Right ventricle myocardium inferior (tissue), 1 donor: ENCODE measurements at places on chromosomes 16 and 17. TPM values are rescaled to one million over a fixed set of nuclear protein-coding genes. Genes with fewer than 3 reads are reported as not detected.
A peak's percentile ranks its signal among the peaks of the same experiment; 100 is the strongest.

The OTOA gene
- not detected for total RNA-seq

GRCh38 chr17:7328840-7329373 is at the start of gene NEURL4:
NEURL4 (minus strand) TSS chr17:7329335; CDS start chr17:7329312, 23 bp downstream.
- DNase-seq, result no peak

DNA sequence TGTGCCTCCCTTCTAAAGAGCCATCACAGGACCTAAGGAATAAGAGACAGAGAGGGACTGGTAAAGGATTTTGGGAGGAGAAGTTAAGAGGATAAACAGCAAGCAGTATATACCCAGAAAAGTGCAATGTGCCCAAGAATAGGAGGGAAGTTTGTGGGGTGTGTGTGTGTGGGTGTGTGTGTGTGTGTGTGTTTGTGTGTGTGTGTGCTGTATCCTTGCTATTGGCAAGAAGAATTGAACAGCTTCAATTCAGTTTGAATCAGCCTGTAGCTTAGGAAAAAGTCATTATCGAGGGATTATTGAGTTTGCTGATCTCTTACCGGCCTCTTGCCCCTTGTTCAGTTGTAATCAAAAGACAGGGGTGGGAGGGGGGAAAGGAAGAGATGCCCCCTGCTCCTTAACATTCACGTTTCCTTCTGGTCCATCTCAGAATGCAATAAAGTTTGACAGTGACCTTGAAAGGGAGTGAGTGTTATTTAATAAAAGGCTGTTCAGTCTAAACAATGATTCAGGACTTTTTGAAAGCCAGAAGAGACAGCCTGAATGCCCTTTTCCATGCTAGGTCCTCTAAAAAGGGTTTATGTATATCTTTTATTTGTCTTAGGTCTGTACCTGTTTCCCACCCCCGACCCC is 23.9 kb upstream of the MAPT start:
- no peak for DNase-seq

- DNase-seq, result no peak
Observed at GRCh38 chr17:13594762-13595598, 6.7 kb downstream of the HS3ST3A1 start.

- no peak for DNase-seq
Observed at GRCh38 chr16:88337021-88337420, 45.7 kb upstream of the ZNF469 start.

GRCh38 chr17:9022573-9023391 is 1.5 kb downstream of the NTN1 start:
- no peak for DNase-seq

- no peak for DNase-seq
Observed at GRCh38 chr17:66717641-66718058, 117.3 kb upstream of the CACNG5 start.

The CDRT15L2 gene
- not detected for total RNA-seq

GRCh38 chr16:57497121-57497520 is 10.8 kb upstream of the DOK4 start:
- DNase-seq, result peak; percentile 11

The WNT3 gene
- 1.0 TPM for total RNA-seq

DNA sequence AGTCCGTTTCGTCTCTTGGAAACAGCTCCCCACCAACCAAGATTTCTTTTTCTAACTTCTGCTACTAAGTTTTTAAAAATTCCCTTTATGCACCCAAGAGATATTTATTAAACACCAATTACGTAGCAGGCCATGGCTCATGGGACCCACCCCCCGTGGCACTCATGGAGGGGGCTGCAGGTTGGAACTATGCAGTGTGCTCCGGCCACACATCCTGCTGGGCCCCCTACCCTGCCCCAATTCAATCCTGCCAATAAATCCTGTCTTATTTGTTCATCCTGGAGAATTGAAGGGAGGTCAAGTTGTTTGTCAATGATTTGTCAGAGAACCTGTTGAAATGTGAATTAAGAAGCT is 48.2 kb downstream of the IL21R start:
- DNase-seq, result no peak

The WDR81 gene
- 10.4 TPM for total RNA-seq

The ALOX12 gene
- 0.11 TPM for total RNA-seq

The C1QTNF1 gene
- 240 TPM for total RNA-seq

DNA sequence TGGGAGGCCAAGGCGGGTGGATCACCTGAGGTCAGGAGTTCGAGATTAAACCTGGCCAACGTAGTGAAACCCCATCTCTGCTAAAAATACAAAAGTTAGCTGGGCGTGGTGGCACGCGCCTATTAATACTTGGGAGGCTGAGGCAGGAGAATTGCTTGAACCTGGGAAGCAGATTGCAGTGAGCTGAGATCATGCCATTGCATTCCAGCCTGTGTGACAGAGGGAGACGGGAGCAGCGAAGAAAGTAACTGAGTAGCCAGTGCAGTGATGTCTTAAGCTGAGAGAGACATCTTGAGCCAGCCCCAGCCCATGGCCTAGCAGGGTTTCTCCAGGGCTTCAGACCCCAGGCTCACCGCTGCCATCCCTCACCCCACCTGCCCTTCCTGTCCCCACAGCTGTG is 9.8 kb upstream of the SMIM5 start:
- DNase-seq, result no peak

The BAIAP3 gene
- 1.9 TPM for total RNA-seq

DNA sequence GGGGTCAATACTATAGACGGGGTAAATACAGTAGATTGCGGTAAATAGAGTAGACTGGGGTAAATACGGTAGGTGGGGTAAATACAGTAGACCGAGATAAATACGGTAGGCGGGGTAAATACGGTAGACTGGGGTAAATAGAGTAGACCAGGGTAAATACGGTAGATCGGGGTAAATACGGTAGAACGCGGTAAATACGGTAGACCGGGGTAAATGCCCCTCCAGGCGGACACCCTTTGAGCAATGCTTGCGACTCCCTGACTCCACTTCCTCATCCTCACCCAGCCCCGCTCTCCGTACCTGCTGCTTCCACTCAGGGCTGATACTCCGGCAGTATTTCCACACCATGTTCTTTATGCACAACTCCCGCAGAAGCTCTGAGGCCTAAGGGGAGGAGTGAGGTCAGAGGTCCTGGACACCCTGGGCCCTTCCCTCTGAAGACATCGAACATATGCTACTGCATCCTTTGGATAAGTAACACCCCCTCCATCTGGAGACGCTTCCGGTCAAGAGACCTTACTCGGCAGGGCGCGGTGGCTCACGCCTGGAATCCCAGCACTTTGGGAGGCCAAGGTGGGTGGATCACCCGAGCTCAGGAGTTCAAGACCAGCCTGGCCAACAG is 13.3 kb upstream of the CRK start:
- peak; percentile 16 for DNase-seq

DNA sequence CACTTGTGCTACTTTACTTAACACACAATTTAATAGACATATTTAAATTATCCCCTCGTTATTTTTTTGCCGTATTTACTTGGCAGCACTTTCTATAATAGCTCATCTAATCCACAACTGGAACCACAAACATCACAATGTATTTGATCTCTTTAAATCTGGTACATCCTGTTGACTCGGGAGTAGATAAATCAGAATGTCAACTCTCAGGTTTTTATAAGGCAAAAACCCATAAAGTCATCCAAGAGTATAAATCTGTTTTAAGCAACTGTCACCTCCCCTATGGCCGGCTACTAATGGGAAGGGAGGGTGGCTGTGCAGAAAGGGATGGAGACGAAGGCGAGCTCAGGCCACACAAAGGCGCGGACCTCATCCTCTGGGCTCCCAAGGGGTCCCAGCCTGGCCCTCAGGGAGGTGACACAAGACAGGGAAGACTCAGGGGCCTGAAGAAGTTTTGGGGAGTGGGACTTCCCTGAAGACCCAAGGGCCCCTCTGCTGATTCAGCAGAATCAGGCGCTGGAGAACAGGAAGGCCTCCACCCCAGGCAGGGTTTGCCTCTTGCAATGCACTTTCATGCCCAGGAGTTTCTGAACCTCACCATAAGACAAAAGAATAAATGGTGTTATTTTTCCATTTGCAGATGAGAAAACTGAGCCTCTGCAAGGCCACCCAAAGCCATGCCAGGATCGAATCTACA is 122.5 kb downstream of the ZNF423 start:
- DNase-seq, result no peak

DNA sequence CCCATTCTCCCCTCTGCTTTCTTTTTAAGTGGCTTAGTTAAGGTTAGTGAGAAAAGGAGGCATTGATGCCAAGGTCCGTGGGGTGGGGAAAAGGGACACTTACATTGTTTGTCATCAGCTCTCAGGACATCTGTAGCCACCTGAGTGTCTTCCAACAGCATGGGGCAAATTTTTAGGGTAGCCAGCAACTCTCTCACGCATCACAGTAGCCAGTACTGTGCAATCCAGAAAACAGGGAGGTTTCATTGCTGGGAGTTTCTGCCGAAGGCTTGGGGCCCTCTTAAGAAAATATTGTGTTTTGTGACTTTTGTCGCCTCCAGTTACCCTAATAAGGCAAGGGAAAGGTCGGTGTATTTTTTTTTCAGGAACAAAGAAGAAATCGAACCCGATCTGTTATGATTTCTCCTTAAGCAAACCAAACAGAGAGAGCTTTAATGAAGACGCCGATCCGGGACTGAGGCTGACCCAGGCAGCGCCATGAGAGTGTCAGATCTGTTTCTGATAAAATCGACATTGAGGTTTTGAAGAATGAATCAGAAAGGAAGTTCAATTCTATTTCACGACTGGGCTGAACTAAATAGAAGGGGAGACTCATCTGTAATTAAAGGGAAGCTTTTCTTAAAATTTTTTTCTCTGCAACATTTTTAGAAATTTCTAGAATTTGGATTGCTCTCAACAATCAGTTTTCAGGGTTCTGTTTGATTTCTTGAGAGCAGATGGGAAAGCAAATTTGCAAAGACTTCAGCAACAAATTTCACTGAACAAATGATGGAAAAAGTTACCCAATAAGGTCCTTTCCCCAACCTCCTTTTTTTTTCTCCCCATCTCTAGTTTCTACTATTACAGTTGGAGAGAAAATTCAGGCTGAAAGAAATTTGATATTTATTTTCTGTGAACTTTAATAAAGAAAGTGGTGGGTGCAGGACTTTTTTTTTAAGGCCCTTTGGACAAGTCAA is 144.7 kb upstream of the IRX3 start:
- no peak for DNase-seq
